HL-60 (cell line): ENCODE measurements at places on chromosomes 4 and X.
A peak's percentile ranks its signal among the peaks of the same experiment; 100 is the strongest.

- DNase-seq, result no peak
Measured at GRCh38 chr4:7394681-7395451, 39.9 kb downstream of the PSAPL1 start.

DNA sequence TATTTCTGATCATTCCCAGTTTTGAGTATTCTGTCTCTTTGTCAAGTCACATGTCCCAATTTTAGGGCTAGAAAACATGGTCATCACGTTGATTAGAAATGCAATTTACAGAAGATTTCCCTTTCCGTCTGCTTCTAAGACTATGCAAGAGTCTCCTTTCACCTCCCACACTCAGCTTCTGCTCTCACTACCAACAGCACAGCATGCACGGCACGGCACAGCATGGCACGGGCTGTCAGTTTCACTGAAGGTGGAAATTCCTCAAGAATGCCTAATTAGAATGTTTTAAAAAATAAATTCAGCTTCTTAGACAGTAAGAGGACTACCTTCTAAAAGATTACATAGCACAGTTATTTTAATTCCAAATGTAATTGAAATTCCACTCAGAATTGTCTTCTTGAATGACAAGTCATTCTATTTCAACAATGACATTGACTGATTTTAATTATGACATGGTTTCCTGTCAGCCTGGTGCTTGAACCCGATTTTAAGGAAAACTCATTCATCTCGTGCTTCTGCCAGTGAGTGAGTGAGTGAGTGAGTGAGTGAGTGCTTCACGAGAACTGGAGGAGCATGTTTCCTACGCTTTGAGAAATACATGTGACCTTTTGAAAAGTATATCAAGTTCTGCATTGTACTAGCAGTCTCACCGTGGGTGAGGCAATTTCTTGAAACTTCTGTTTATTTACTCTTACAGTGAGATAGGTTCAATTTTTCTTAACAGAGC lies 124.8 kb upstream of the SORBS2 start:
- DNase-seq, result no peak

DNA sequence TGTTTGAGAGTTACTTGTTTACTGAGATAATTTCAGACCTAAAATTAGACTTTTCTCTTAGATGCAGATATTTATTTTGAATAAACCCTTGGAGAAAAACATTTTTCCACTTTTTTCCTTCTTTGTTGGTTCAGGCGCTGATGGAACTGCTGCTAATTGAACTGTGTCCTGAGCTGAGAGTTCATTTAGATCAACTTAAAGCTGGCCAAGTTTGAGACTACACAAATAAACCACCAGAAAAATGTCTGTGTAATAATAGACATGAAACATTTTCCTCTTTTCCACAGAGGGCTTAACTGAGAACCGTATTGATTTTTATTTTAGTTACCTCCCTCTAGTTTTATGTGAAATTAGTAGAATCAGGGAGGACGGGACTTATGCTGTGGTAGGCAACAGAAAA lies 32.5 kb downstream of the LRP2BP start:
- DNase-seq, result no peak

GRCh38 chrX:35090801-35091200 lies 148.2 kb downstream of the FAM47B start:
- DNase-seq, result no peak

- DNase-seq, result no peak
Measured at GRCh38 chr4:38095691-38096090, 135.5 kb downstream of the PTTG2 start.

- no peak for DNase-seq
Measured at GRCh38 chrX:1451661-1452515, 821 bp downstream of the ASMTL start.

DNA sequence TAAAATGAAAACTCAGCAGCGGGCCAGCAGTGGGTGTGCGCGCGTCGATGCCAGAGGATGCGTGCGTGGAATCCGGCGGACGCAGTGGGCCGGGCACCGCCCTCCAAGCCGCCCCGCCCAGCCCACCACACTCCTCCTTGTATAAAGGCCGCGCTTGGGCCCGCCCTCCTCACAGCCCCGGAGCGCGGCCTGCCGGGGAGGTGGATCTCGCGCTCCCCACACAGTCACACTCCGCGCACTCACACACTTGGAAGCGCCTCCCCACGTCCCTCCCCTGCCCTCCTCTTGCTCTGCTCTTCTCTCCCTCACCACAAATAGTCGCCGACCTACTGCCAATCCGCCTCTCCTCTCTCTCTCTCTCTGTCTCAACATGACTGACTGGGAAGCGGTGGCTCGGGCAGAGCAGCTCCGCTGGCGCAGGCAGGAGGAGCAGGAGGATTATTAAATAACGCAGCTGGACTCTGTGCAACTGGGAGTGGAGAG lies at the start of gene CCSER1:
Gene CCSER1 (plus strand): TSS at position 172 of the 483 bp plus-strand sequence.
- peak; percentile 10 for DNase-seq

- DNase-seq, result peak; percentile 19
Measured at GRCh38 chrX:24148535-24149350, 786 bp upstream of the ZFX start.

DNA sequence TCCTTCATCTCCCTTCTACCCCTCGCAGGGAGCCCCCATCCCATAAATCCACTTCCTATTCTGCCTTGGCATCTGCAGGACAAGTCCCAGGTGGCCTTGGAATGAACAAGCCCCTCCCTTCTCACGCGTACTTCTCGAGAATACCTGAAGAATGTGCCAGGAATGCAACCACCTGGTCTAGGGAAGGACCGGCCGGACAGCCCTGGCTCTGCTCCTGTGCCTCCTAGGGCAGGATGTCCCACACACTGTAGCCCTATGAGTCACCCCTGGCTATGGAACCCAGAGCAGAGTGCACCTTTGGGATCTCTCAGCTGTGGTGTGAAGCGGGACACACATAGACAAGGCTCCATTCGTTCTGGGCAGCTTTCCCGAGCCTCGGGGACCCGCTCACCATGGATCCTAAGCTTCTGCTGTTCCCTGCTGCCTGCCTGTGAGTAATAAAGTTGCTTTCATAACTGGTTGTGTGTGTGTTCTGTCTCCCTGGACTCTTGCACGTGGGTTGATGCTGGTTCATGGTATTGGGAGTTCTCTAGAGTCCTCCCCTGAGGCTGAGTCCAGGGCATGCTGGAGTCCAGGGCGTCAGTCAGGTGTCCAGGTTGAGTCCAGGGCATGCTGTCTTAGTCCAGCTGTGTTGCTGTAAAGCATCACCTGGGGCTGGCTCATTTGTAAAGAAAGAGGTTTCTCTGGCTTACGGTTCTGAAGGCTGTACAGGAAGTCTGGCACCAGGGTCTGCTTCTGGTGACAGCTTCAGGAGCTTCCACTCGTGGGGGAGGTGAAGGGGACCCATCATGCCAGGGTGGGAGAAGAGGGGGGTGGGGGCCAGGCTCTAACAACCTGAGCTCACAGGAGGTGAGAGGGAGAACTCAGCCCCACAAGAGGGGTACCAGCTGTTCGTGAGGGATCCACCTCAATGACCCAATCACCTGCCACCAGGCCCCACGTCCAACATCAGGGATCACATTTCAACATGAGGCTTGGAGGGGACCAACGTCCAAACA lies 7.4 kb upstream of the PDE6B start:
- no peak for DNase-seq

DNA sequence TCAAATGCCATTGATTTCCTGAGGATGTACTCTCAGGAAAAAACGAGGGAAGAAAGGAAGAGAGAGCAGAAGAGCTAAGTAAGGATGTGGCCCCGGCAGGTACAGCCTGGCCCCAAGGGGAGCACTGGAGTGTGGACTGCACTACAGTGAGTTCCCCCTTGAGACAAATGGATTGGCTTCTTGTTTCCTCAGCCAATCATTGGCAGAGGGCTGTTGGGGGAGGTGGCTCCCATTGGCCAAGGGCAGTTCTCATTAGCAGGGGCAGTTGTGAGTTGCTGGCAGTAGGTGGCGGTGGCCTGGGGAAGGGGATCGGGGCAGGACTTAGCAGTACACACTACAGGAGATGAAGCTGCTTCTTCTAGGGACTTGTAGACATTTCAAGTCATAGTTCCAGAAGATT lies 24.1 kb upstream of the OCIAD2 start:
- DNase-seq, result no peak

GRCh38 chrX:100297728-100298127 lies 112.3 kb downstream of the PCDH19 start:
- DNase-seq, result no peak

DNA sequence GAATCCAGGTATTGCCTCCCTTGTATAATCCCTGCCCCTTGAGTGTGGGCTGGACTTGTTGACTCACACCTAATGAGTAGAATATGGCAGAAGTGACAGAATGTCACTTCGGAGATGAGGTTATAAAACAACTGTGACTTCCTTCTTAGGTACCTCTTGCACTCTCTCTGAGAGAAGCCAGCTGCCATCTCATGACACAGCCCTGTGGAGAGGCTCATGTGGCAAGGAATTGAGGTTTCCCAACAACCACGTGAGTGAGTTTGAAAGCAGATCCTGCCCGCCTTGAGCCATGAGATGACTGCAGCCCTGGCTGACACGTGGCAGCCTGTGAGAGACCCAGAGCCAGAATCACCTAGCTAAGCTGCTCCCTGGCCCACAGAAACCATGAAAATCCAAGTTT lies 13.5 kb downstream of the ASB11 start:
- DNase-seq, result peak; percentile 57

- no peak for DNase-seq
Measured at GRCh38 chrX:72620550-72621145, 48.0 kb upstream of the HDAC8 start.

DNA sequence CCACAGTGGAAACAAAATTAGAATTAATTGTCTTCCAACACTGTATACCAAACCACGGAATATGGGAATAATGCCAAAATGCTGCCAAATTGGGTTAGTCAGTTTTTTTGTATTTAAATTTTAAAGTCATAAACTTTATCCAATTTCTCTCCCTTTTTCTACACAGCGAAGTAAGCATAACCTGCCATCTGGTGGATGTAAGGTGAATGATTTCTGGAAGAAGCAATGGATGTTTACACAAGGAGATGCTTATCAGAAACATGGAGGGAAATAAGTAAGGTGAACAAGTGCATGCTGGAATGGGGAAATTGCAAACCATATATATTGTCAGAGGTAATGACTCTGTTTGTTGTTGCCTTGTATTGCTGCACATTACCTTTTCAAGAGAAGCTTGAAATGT lies 691.9 kb downstream of the TECRL start:
- DNase-seq, result no peak

DNA sequence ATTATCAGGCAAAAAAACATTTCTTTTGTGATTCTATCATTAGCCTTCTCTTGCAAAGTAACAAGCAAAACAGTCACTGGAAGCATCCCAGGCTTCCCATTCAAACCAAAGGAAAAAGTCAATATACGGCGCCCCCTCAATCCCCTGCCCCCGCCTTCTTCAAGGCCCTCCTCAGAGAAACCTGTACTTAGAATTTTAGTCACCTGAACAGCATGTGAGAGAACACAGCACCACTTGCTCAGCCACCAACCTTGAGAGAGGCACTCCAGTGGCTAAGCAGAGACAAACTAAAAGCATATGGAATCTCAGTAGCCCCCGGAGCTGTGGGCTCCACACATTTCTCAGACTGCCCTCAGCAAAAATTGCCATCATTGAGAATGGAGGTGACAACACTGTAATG lies 25.2 kb downstream of the LEF1 start:
- no peak for DNase-seq

DNA sequence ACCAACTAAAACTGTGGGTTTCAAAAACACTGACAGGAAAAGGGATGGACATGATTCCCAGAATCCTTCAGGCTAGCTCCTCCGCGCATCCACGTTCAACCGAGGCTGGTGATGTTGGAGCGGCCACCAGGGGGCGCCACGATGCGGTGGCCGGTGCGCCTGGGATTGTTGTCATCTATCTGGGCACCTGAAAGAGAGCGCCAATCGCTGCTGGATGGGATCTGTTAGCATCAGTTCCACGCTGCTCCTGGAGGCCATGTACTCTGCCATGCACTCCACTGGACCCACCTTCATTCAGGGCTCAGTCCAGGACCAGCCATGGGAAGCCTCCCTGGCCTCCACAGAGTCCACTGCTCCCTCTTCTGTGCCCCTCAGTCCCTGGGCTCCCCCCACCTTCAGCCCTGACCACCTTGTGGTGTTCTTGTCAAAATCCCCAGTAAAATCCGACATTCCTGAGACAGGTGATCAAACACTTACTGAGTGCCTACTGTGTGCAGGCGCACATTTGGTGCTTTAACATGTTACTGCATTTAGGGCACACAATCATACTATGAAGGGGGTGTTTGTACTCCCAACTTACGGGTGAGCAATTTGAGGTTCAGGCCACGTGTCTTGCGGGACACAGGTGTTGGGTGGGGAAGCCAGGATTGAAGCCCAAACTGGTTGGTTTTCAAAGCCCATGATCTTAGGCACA lies 71.1 kb downstream of the CRMP1 start:
- DNase-seq, result no peak

- no peak for DNase-seq
Measured at GRCh38 chrX:13074297-13075262, 30.2 kb upstream of the FAM9C start.

- DNase-seq, result no peak
Measured at GRCh38 chr4:158588285-158588684, 66.6 kb downstream of the RXFP1 start.

GRCh38 chr4:25767877-25768725 lies 94.7 kb downstream of the SEL1L3 start:
- DNase-seq, result peak; percentile 53

DNA sequence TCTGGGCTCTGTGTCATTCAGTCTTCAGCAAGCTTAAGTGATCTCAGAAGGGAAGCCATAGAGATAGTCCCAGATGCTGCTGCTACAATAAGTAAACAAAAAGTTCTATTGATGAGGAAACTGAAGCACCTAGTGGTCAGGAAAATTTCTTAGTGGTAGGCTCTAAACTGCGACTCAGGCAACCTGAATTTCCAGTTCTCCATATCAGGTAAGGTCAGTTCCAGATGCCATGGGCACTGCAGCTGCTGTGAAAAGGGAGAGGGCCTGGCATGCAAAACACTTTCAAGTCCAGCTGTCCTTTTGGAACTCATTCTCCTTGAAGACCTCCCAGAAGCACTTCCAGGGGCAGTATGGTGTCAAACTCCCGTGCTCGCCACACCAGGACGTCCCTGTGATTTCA lies 46.2 kb downstream of the REELD1 start:
- no peak for DNase-seq

DNA sequence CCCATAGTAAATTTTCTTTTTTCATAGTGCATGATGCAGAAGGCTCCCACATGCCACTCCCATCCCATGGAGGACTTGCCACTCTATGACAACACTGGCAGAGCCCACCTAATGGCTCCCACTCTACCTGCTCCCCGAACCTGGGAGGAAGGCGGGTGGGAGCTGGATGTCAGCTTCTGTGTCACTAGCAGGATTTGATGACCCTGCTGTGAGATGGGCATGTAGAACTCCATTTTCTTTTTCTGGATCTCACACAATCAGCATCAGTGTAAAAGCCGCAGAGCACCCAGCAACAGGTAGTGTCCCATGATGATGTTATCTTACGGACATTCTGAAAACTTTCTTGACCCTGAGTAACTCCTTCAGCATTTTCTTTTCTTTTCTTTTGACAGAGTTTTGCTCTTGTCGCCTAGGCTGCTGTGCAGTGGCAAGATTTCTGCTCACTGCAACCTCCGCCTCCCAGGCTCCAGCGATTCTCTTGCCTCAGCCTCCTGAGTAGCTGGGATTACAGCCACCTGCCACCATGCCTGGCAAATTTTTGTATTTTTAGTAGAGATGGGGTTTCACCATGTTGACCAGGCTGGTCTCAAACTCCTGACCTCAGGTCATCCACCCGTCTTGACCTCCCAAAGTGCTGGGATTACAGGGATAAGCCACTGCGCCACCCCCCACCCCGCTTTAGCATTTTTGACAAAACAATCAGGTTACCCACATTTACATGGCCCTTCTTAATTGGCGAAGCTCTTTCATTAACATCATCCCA lies 15.0 kb upstream of the ADH1A start:
- no peak for DNase-seq

- peak; percentile 22 for DNase-seq
Measured at GRCh38 chr4:24912252-24913118, at the start of gene CCDC149. Gene CCDC149, minus strand, starts transcription at chr4:24913042. Its CDS starts 178 bp downstream, at chr4:24912864.
